NCI-H2171 treated with DMSO at 0.1 percent for 48 hours (cell line): ENCODE measurements at places on chromosomes 3 and 15.

GRCh38 chr3:1446531-1446930 lies 353.7 kb downstream of the CNTN6 start:
- no peak for DNase-seq

DNA sequence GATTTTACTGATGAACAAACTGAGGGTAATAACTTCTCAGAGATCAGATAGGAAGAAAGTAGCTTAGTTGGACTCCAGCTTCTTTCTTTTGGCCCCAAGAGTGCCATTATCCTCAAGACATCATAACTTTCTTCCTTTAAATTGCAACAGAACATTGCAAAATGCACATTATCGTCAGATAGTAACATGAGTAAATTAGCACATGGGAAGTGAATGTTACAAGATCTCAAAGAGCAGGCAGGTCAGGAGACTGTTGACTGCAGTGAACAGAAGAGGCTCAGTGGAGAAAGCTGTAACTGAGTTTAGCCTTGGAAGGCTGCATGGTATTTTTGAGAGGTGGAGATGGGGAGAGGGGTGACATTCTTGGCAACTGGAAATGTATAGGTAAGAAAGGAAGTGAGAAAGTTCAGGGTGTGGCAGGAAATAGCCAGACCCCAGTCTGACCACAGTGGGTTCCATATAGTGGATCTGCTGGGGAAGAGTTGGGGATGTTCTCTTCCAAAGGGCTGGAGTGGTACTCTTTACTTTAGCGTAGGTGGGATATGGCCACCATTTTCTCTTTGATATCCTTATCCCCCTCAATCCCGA lies 307.7 kb downstream of the RPLP1 start:
- no peak for DNase-seq

- no peak for DNase-seq
Measured at GRCh38 chr15:71707230-71708050, 102.9 kb upstream of the NR2E3 start.

DNA sequence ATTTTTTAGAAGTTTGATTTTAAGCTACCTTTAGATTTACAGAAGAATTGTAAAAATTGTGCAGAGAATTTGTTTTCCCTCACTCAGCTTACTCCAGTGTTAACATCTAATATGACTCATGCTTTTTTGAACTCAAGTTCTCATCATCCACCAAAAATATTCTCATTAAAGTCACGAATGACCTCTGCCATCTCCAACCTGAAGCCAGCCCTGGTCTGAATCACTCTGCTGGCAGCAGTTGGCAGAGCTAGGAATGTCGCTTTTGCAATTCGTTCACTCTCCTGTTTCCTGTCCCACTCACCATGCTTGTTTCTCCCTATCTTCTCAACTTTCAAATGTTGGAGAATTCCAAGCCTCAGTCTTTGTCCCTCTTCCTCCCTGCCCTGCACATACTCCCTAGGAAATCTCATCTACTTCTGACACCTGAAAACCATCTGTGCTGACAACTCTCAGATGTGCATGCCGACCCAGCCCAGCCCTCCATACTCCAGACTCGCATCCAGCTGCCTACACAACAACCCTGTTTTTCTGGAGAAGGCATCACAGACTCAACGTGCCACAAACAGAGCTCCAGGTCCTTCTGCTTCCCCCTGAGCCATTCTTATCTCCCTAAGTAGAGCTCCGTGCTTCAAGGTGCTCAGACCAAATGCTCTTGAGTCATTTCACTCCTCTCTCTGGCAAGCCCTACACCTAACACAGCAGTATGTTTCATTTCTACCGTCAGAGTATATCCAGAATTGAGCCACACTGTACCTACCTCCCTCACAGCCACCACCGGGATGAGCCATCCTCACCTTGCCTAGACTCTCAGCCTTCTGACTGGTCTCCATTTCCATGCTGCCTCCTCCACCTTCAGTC lies 24.9 kb downstream of the PRR23E start:
- DNase-seq = no peak

DNA sequence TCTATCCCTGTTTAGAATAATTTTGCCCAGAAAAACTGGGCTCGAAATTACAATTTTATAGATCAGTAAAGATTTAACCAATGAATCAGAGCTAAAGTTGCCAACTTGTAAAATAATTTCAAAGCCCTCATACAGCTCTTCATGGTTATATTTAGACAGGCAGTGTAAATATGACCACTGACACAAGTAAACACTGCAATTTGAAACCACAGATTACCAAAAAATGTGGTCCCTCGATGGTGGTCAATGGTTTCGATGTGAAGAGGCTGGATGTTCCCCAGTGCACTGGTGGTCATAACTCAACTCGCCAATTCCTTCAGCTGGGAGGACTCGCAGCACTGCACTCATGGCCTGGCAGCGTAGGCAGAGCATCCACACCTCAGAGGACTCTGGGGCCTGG lies 28.6 kb downstream of the LRTM1 start:
- no peak for DNase-seq

- peak; percentile 1 for DNase-seq
Measured at GRCh38 chr3:48952510-48953118, 34.0 kb downstream of the ARIH2 start.

GRCh38 chr3:177089110-177089509 lies 108.2 kb downstream of the TBL1XR1 start:
- no peak for DNase-seq

- no peak for DNase-seq
Measured at GRCh38 chr3:167394003-167394402, 13.9 kb upstream of the ZBBX start.

- DNase-seq = no peak
Measured at GRCh38 chr3:99699841-99700240, 61.4 kb downstream of the COL8A1 start.

DNA sequence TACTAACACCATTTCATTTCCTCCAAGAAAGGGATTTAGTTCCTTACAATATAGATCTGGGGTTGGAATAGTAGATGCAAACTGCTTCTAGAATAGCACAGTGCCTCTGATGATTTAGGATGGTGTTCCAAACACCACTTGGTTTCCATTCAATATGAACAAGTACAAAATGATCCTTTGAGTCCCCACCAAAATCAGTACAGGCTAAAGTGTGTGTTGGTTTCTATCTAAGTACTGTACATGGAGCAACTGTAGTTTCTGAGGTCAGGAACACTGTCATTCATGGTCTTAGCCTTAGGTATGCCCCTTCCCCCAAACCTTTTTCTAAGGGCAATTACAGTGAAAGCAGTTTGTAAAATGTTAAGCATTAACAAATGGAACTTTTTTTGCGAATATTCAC lies 162.3 kb downstream of the TNIK start:
- no peak for DNase-seq
